Cardiac septum (tissue), 1 donor: ENCODE measurements at places on chromosomes 2 and 18. TPM values are rescaled to one million over a fixed set of nuclear protein-coding genes. Genes with fewer than 3 reads are reported as not detected.

- no peak for DNase-seq
These were observed 55.6 kb downstream of the TGFA start for GRCh38 chr2:70498054-70498453.

DNA sequence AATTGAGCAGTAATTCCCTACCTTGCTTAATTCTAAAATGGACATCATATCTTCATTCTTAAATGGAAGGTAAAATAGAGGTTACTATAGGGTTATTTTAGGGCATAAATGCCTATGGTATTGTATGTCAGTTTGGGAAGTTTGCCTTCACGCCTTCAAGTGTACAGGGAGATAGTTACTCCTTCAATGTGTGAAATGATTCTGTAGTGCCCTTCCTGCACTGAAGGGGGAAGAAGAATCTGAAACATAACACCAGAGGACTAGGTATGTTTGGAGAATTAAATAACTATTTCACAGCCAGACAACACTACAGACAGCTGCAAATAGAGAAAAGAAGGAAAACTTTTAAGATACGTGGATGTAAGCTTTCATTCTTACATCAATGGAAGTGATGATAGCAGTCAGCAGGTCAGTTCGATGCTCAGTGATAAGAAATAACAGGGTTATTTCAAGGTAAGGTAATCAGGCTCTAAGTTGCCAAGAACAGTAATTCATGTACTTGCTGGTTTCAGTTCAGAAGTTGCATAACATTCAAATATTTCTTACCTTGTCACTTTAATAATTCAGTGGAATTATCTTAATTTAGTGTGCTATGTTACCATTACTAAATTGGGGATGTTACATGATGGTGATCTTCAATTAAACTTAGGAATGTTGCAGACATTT is 4.0 kb downstream of the PKP4 start:
- no peak for DNase-seq

GRCh38 chr2:201949181-201949926 is 84.3 kb upstream of the FZD7 start:
- no peak for DNase-seq

GRCh38 chr2:68995916-68996315 is 17.1 kb upstream of the ANTXR1 start:
- DNase-seq, result no peak

Gene ACMSD
- not detected for total RNA-seq
